ENCODE measurements at places on chromosomes 13 and 19.

- DNase-seq: no peak
These were observed 309 bp upstream of the SLITRK1 start for GRCh38 chr13:83882606-83882959.

DNA sequence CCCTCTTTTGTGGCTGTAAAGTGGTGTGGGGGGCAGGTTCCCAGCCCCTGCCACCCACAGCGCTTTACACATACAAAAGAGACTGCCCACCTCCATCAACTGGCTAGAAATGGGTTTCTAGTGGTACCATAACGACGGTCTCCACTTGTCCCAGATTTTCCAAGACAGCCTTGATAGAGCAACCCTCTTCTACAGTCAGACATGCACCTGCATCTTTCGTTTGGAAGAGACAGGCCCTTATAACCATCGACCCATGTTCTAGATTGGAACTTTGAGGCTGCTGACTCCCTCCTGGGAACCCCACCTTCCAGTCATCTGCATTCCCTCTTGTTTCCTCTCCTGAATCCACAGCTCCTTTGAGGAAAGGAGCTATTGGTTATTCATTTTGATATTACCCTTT, 63.1 kb downstream of the GSX1 start:
- no peak for DNase-seq

DNA sequence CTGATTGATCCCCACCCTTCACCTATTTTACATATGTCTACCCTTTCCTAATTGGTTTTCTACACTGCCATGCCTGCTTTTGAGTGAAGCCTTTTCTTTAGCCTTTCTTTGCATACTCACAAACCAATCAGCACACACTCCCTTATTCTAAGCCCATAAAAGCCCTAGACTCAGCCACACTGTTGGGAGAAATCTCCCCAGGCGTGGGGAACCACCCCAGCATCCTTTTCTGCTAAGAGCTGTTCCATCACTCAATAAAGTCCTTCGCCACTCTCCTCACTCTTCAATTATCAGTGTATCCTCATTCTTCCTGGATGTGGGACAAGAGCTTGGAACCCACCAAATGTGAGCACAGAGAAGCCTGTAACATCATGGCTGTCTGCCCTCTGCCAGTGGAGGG, 343.6 kb downstream of the SLITRK1 start:
- DNase-seq: no peak

GRCh38 chr13:62631619-62632018, 1216.0 kb upstream of the PCDH20 start:
- DNase-seq: no peak

- DNase-seq: no peak
These were observed 18.9 kb downstream of the TGFB1 start for GRCh38 chr19:41334793-41335192.

GRCh38 chr19:13068085-13068846, 34.4 kb downstream of the LYL1 start:
- DNase-seq: no peak

GRCh38 chr19:13132471-13133180, 14.6 kb downstream of the NACC1 start:
- DNase-seq: peak; percentile 66

GRCh38 chr19:56838024-56838908, 2.3 kb downstream of the PEG3 start:
- no peak for DNase-seq

DNA sequence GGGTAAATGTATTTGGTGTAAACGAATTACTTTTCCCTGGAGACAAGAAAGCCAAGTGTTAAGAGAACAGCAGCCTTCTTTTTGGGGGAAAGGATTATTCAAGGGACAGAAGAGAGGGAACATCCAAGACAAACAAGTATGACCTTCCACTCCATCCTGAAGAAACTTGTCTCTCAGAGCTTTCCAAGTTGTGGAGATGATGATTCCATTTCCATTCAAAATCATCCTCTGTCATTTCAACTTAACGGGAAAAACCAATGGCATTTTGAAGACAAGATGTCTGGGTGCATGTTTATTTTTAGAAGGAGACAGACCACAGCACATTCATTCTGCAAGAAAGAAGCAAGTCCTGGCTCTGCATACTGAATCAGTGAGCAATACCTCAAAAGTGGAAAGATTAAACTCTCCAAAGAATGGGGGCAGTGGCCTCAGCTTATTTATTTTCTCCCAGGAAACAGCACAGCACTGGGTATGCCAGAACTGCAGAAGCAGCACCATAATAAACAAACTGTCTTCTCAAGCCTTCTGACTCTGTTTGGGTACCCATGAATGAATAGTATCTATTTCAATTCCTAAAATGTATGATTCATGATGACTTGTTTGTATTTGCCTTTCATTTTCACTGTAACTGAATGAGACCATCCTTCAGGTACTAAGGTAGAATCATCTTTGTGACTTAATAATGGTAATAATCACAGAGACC, 541.0 kb downstream of the RFC3 start:
- peak; percentile 85 for DNase-seq

DNA sequence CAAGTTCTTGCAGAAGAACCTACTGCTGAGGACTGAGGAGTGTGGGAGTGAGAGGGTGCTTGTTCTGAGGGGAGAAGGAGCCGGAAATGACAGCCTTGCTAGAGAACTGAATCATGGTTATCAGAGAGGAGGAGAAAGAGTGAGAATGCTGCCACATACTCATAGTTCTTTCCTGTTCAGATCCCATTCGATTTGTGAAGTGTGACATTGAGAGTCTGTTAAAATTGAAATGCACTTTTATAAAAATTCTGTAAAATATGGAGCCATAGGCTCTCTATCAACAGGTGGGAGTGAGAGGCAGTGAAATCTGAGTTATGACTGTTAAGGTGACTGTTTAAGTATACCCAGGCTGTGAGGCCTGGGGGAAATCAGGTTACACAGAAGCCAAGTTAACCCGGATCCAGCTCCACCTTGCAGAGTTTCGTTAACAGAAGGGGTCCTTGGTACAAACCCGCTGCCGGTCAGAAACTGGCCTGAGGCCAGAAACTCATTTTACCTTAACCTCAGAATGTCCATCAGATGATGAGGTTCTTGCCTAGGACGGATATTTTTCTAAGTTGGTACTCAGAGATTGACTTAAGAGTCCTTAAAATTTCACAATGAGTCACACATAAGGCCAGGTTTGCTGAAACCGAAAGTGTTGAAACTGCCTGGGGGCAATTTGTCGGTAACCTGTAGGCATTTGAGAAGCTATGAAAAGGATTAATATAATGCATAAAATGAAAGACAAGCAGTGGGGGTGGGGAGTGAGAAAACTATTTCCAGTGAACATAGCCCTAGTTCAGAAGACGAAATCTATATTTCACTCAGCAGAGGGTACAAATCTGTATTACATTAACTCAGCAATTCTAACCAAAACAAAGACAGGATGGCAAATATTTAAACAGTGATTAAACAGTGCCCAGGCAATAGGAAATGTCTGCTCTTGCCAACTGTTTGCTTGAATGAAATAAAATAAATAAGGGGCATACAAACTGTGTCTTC, 350.5 kb downstream of the KCNRG start:
- peak; percentile 54 for DNase-seq

DNA sequence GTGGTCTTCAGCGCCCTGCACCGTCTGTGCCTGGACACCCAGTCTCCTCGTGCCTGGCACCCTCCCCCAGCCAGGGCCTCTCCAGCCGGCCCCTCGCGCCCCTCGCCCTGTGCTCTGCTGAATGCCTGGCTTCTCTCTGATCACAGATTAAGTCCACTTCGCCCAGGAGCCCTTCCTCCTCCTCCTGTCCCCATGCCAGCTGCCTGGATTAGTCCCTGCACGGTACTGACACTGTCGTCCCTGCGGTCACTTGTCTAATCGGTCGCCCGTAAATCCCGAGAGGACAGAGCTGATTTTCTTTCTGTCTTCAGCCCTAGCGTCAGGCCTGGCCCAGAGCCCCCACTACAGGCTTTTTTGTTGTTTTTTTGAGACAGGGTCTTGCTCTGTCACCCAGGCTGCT, 6.6 kb downstream of the THOP1 start:
- no peak for DNase-seq

DNA sequence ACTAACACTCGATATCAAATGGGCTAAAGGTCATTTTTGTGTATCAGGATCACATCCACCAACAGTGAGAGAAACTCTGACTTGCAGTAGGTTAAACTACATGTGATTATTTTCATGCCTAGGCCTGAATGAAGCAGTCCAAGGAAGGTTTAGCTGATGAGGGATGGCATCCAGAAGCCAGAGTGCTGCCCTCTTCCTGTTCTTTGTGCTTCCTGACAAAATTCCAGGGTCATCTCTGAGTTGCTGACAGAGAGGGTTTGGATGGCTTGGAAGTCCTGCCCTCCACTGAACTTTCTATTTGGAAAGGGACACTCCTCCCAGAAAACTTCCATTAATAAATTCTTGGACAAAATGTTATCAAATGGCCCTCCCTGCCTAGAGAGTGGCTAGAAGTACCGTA, 728.3 kb upstream of the SLC10A2 start:
- no peak for DNase-seq

DNA sequence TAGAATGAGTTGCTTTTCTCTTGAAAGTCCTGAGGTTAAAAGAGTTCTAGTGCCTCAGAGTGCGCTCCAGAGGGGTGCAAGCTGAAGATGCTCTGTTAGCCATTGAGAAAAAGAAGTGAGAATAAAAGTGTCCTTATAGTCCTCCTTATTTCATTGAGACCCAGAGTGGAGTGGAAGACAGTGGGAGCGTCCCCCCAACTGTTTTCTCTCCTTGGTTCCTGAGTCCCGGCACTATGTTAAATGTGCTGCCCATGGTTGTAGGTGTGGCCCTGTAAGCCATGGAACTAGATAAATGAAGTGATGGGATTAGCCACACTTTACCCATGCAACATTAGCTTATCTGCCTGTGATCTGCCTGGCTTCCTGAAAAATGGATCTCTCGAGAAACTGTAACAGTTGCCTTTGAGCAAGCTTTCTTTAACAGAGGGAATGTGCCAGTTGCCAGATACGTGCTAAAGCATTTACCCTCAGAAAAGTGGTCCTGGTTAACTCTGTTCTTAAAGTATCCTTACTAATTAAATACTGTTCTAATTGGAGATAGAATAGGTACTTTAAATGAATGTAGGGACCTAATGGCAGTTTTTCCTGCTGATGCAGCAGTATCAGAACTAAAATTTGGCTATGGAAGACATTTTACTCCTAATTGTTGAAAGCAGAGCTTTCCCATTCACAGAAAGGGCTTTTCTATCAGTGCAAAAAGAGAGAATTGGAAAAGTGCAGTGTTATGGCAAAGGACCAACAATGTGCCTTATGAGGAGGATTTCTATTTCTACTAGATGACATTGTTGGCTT, 21.4 kb upstream of the PSG9 start:
- DNase-seq: no peak

GRCh38 chr19:52987221-52987620, 24.5 kb upstream of the ZNF816 start:
- DNase-seq: no peak

- no peak for DNase-seq
These were observed 38.9 kb downstream of the RASL11A start for GRCh38 chr13:27309401-27309958.

All from adipocyte (in vitro differentiated cells).